Right renal cortex interstitium (tissue), 3 donors: ENCODE measurements at places on chromosomes 1 and 21.

- DNase-seq: no peak
Measured at GRCh38 chr1:155831279-155831976, 25.6 kb downstream of the GON4L start.

DNA sequence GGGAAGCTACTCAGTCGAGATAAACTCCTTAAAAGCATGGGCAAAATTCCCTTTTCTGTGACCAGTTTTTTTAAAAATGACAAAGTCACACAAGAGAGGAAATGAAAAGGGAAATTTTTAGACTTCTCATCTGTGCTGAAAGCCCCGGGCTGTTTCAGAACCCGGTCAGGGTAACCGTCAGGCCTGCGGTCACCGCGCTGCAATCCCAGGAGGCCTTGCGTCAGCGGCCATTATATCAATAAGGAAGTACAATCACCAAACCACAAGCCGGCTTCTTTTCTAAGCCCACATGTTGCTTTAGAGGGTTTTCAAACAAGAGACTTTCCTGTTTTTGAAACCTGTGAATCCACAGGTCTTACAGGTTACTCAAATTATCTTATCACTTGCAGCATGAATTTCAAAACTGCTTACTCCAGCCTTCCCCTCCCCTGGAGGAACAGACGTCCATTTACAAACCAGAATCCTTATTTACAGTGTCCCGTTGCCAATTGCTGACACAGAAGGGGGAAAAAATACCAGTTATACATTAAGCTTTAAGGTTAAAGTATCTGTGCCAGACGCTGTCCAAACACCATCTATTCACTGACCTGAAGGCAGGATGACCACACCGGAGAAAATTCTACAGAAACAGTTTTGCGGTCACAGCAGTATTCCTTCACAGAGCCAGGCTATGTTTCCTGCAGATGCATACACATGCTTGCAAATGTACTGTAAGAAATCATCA is 165.3 kb downstream of the TOMM20 start:
- no peak for DNase-seq

DNA sequence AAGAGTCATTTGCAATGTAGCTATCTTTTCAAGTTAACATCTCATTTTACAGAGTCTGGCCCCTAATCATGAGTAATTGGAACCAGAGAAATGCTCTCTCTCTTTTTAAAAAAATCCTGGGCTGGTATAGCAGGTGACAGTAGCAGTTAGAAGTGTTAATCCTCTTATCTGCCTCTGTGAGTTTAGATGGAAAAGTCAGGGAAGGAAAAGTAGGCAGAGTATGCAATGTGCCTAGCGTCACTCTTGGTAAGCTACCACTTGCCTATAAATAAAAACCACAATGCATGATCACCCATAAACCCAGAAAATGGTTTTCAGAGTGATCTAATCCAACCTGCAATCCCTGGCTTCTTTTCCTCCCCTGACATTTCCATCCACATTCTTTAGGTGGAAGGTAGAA is 43.2 kb downstream of the UTP25 start:
- no peak for DNase-seq

DNA sequence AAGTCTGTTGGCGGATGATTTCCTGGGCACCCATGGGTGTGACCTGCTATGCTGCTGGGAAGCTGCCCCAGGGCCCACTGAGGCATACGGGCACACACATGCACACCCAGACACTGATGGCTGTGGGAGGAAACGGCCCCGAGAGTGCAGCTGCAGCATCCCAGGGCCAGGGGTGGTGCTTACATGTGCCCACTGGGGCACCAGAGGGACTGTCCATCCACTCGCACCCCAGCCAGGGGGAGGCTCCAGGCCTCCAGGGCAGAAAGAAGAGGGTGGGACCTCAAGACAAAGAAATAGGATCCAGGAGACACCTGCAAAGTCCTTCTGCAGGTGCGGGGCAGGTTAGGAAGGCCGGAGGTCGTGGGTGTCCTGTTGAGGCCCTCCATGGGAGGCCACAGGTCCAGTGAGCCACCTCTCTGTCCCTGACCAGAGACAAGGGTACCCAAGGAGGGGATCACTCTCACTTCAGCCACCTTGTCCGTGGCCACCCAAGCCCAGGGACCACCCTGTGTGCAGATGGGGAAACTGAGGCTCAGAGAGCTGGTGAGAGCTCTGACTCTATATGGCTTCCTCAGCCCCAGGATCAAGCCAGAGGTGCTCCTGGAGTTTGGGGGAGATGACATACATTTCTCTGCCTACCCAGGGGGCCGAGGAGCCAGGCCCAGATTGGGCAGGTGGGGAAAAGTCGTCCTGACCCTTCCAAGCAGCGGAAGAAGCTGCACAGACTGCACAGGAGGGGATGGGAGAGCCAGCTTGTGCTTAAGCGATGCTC is 57.1 kb downstream of the WNT9A start:
- DNase-seq: no peak
